CD4-positive, alpha-beta T cell treated with Interleukin-6 at 100 ng/mL for 8 hours (primary cell): ENCODE measurements at places on chromosomes 5 and 9.

GRCh38 chr5:13704396-13704795 lies 240.1 kb downstream of the DNAH5 start:
- no peak for DNase-seq

DNA sequence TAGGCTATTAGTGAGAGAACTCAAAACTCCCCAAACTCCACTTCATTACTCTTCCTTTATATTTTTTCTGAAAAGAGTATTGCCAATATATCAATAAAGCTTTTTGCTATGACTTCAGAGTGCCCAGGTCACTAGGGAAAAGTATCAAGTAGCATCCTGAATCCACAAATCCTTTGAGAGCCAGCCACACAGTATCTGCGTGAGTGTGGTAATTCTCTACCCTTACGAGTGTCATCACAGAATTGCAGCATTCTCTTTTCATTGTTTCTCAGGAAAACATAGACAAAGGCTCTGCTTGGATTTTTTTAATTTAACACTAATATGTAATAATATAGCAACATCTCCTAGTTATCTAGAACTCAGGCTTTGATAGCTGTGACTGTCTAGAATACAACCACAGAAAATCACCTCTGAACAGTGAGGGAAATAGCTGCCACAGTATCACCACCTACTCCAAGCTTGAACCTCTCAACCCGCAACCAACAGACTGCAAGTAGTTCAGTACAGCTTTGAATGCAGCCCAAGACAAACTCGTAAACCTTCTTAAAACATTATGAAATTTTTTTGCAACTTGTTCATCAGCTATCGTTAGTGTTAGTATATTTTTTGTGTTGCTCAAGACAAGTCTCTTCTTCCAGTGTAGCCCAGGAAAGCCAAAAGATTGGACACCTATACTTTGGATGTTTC lies 79.3 kb upstream of the CCDC152 start:
- no peak for DNase-seq

DNA sequence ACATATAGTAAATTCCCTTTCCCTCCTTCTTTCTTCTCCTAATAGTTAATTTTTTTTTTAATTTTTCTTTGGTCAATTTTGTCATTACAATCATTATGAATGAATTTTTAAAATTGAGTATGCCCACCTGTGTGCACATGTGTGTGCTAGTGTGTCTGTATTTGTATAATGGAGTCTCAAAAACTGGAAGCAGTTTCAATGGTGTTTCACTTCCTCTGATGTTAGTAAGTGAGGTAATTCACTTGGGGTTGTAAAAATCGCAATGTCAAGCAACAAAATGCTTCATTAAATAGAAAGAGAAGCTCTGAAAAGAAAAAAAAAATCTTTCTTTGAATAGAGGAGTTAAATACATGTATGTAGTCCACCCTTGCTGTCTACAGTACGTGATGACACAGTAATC lies 1467.6 kb upstream of the NUDT12 start:
- no peak for DNase-seq

- DNase-seq = no peak
Observed at GRCh38 chr9:134299068-134299467, 27.2 kb upstream of the RXRA start.

DNA sequence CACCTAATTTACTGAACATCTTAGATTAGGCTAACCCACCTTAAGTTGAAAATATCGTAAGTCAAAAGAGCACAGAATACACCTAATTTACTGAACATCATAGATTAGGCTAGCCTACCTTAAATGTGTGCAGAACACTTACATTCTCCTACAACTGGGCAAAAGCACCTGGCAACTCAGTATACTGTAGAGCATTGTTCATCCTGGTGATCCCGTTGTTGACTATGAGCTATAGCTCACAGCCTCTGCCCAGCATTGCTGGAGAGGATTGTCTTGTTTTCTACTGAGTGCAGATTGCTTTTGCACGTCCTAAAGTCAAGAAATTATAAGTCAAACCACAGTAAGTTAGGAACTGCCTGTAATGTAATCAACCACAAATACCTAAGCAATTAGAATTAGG lies 531.8 kb upstream of the CDH6 start:
- DNase-seq = no peak

DNA sequence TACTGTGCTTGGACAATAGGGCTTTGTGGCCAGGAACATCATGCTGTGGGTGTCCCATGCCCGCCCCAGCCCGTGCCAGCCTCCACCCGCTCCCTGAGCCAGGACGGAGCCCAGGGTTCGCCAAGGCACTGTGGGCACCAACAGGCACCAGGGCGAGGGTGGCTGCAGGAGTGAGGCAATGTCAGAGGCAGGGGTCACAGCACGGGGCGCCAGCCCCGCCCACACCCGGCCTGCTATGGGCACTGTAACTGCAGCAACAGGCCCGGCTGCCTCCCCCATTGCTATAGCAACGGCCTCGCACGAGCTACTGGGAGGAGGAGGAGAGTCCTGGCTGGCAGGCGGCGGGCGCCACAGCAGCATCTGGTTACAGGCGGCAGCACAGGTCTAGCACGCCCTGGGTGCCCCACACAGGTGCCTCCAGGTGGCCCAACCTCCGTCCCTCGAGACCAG lies 2.5 kb downstream of the ABCA2 start:
- DNase-seq = no peak

GRCh38 chr5:140319833-140320232 lies 16.9 kb upstream of the PFDN1 start:
- DNase-seq = no peak

DNA sequence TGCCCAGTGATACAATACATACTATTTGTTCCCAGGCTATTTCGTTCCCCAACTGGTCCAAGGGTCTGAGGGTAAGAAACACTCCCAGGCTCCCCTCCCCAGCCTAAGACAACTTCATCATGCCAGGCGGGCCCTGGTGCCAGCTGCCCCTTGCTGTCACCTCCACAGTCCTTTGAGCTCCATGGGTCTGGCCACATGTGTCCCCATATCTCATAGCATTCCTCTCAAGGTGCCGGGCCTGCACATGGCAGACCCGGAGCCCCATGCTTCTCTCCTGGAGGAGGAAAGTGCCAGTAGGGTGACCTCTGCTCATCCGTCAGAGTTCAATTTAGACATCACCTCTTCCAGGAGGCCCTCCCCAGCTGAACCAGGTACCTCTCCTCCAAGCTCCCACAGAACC lies 120.5 kb downstream of the C5orf15 start:
- DNase-seq = no peak

DNA sequence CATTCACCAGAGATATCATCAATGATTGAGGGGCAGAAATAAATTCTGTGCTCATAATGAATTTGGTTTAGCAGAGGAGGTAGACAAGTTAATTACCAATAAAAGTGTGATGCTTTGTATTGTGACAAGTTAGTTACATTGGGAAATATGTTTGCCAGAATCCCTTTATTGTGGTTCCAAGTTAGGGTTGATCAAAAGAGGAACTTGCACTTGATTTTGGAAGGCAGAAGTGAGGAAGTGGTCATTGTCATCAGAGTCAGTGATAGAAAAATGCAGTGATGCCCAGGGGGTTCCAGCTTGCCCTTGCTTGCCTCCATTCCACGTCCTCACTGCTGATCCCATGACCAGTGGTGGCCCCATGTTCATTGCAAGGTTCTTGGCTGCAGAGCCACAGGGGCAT lies 69.7 kb downstream of the SVEP1 start:
- DNase-seq = no peak

DNA sequence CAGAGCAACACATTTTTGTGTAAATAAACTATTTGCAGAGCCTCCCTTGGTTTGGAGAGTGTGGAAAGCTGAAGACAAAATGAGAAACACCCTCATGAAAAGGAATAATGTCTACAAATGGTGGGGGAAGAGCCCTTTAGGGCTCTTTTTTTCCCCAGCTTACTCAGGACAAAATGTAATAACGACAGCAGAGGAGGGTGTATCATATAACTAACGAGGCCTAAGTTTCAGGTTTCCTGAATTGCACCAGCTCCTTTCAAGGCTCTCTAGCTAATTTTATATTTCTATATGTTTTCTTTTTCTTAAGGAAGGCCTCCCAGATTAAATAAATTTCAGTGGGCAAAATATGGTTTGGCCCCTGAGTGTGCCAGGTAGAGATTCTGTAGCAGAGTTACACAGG lies 116.3 kb downstream of the FEM1C start:
- no peak for DNase-seq

- no peak for DNase-seq
Observed at GRCh38 chr5:84715686-84716085, 331.0 kb upstream of the EDIL3 start.

GRCh38 chr5:150320044-150320613 lies 17.4 kb upstream of the ARSI start:
- no peak for DNase-seq

GRCh38 chr5:74975582-74975981 lies 76.8 kb downstream of the GCNT4 start:
- DNase-seq = no peak

- no peak for DNase-seq
Observed at GRCh38 chr9:107982001-107982400, 492.4 kb upstream of the KLF4 start.

- DNase-seq = no peak
Observed at GRCh38 chr5:176366232-176366894, 1.1 kb downstream of the ARL10 start.

DNA sequence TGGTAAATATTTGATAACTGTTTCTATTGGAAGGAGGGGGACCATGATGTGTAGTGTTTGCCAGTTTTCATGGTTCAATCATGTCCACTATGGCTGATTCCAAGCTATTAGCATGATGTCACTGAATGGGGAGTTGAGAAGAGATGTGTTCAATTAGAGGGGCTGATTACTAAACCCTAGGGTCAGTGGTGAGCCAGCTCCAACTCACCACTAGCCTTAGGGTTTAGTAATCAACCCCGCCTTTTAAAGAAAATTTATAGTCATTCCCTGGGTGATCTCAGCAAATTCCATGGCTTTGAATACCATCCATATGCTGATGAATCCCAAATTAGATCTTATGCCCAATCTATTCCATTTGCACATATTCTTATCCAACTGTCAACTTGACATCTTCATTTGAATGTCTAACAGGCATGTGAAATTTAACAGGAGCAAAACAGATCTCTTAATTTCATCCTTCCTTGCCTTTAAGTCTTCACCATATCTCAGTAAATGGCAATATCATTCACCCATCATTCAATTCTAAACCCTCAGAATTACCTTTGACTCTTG lies 98.8 kb downstream of the GCNT1 start:
- no peak for DNase-seq

DNA sequence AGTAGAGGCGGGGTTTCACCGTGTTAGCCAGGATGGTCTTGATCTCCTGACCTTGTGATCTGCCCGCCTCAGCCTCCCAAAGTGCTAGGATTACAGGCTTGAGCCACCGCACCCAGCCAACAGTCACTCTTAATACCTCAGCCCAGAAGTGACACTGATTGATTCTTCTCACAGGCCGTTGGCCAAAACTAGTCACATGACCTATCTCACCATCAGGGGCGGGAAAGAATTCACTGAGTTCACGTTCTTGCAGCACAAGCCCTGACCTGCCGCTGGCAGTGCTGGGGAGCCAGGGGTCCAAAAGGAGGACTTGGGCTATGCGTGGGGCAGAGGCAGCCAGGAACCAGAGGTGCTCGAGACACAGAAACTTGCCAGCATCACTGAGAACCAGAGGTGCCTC lies 55.0 kb upstream of the CPLX2 start:
- no peak for DNase-seq

GRCh38 chr9:114367772-114368569 lies 19.8 kb downstream of the AKNA start:
- no peak for DNase-seq

GRCh38 chr9:15211160-15211814 lies 95.7 kb downstream of the TTC39B start:
- DNase-seq = peak; percentile 67

- no peak for DNase-seq
Observed at GRCh38 chr5:55993731-55994494, 850 bp downstream of the IL6ST start.

- DNase-seq = no peak
Observed at GRCh38 chr5:33725806-33726205, 166.0 kb downstream of the ADAMTS12 start.

DNA sequence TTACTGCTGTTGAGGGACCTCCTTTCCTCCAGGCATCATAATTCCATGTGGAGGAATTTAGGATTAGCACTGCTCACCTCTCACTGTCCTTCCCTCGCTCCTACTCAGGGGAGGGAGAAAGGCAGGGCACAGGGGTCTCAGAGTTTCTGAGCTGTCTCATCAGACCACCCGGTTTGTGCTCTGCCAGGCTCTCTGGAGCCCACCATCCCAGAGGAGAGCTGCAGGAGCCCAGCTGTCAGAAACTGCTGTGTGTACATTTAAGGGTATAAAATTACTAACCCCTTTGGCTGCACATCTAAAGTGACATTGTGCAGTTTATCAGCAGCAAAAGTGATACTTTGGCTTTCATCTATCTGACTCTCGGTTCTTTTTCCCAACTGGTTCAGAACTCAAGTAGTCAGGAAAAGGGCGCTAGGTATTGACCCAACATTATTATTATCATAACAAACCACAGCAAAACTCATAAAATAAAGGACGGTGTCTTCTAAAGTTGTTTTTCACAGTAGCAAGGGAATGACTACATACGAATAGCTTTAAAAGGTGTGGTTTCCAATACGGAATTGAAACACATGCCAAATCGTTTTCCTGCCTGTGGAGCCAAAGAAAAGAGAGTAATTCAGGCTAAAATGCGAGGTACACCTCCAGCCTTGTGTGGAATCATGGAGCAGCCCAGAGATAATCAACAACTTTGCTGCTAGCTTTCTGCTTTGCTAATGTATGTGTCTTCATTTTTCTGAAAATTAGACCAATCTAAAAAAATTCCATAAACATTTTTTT lies 348.1 kb downstream of the TMEM167A start:
- DNase-seq = no peak

- no peak for DNase-seq
Observed at GRCh38 chr9:2243666-2244555, 228.8 kb downstream of the SMARCA2 start.

GRCh38 chr9:126661122-126661520 lies 47.4 kb downstream of the LMX1B start:
- no peak for DNase-seq

GRCh38 chr5:140153905-140154304 lies 21.1 kb upstream of the CYSTM1 start:
- no peak for DNase-seq

GRCh38 chr9:69549310-69550202 lies 122.6 kb downstream of the APBA1 start:
- DNase-seq = peak; percentile 18

- no peak for DNase-seq
Observed at GRCh38 chr5:67058998-67059743, 137.4 kb downstream of the CD180 start.

GRCh38 chr9:114911167-114911821 lies 19.1 kb downstream of the TNFSF8 start:
- DNase-seq = no peak

DNA sequence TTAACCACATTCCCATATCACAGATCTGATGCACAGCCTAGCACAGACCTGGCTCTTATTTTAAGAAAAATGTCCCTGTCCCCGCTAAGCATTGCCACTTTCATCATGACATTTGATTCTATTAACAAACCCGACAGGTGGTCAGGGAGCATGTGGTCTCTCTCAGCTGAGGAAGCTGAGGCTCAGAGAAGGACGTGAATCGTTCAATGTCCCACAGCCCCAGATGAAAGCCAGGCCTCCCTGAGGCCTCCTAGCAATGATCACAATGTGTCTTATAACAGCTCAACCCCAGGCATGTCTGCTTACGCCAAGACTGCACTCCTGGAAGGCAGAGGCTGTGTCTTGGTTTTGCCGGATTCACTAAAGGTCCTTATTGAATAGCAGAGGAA lies 10.4 kb upstream of the CRB2 start:
- DNase-seq = no peak
